Smooth muscle cell of bladder (primary cell): ENCODE measurements at places on chromosomes 3 and 15. TPM values are rescaled to one million over a fixed set of nuclear protein-coding genes. Genes with fewer than 3 reads are reported as not detected.

Gene HRG
- under 0.01 TPM in 1 of 2 replicates, not detected in the other for total RNA-seq

Gene CCNDBP1
- total RNA-seq = 54.5 and 56.8 TPM in 2 replicates

Gene PARP3
- 20.1 and 23.6 TPM in 2 replicates for total RNA-seq

Gene ETV5
- total RNA-seq = 16.4 and 18.5 TPM in 2 replicates

Gene RAD18
- total RNA-seq = 4.3 and 4.6 TPM in 2 replicates

Gene CPN2
- not detected in 2 replicates for total RNA-seq

Gene NOX5
- total RNA-seq = under 0.01 and 0.09 TPM in 2 replicates

Gene CHRNA5
- total RNA-seq = 0.09 and 0.14 TPM in 2 replicates

Gene PLSCR4
- 21.0 and 23.9 TPM in 2 replicates for total RNA-seq
